ENCODE measurements at places on chromosomes 3 and 15.

DNA sequence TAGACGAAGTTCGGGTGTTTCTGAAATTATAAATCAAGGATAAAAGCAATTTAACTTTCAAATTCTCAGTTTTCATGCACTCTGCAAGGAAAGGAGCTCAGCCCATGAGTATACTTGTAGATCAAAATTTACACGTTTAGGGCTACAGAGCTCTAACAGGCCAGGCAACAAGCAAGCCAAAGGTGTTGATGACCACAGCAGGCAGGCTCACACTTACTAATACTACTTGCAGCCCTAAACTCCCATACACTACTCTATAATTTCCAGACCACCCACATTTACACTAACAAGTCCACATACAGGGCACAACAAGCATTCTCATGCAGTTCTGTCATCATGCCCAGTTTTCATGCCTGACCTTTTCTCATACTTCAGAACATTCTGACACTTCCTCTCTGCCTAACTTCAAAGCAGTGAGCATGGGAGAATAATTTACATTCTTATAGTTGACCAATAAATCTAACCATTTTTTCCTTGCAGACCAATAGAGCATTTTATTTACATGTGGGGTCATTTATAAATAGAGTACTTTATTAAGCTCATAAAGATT is 124.7 kb upstream of the FRMD4B start:
- no peak for DNase-seq

DNA sequence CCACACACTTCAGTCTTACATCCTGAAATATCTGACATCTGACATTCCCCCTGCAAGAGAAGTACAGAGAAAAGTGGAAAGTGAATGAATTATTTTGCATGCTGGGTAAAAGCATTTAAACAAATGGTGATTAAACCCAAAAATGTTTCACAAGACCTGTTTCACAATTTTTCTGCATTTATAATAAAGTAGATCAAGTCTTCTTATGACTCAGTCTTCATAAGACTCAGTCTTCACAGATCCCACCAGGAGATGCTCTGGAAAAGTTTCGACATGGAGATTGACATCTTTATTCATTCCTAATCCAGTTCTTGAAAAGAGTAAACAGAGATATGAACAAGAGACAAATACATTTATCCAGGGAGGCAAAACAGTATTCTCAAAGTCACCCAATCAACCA is 13.2 kb upstream of the EDC3 start:
- DNase-seq = no peak

DNA sequence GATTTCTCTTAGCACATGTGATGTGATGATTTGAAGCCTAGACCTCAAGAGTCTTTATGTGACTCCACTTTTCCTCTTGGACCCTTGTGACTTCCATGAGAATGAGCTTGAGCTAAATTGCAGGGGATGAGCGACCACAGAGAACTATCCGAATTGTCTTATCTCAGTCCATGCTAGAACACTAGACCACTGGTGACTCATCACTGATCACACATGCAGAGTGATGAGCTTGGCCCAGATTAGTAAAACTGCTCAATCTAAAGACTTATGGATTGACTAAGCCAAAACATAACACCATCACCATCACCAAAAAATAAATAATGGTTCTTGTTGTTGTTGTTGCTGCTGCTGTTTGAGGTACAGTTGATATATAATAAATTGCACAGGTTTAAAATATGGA is 114.1 kb upstream of the CFAP20DC start:
- DNase-seq = no peak

DNA sequence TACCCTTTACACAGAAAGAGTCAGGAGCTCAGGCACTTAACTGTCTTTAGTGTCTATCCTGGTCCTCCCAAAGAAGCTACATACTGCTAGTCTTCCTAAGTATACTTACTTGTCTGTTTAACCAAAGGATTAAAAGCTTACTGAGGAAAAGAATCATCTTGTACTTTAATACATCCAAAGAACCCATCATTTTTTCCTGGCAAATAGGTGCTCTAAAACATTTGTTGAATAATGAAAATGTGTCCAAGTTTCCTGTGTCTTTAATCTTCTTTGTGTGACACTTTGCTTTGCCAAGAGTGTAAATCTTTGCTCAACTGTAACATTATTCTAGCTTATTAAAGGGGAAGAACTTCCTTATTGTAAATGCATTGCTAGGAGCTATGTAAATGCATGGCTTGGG is 519.2 kb downstream of the OTOL1 start:
- no peak for DNase-seq

DNA sequence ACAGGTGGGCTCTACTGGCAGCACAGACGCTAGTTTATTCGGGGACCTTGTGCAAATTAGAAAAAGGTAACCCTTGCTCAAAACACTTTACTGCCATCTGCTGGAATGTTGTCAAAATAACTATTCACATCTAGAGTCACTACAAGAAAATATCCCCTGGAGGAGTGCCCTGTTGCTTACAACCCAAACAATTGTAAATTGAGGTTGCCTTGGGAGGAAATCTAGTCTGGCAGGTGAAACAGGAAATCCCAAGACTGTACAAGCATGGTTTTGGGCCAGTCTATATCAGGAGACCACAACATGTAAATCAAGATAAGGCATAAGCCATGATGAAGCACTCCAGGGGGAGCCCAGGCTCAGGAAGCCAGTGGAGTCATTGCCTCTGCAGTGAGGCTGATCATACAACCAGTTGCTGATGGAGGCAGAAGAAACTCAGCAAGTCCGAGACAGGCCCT is 136.8 kb upstream of the ACP3 start:
- no peak for DNase-seq

- DNase-seq = no peak
Measured at GRCh38 chr3:46574881-46575576, 8.9 kb upstream of the LRRC2 start.

GRCh38 chr15:63236272-63236671 is 41.1 kb upstream of the APH1B start:
- DNase-seq = no peak

DNA sequence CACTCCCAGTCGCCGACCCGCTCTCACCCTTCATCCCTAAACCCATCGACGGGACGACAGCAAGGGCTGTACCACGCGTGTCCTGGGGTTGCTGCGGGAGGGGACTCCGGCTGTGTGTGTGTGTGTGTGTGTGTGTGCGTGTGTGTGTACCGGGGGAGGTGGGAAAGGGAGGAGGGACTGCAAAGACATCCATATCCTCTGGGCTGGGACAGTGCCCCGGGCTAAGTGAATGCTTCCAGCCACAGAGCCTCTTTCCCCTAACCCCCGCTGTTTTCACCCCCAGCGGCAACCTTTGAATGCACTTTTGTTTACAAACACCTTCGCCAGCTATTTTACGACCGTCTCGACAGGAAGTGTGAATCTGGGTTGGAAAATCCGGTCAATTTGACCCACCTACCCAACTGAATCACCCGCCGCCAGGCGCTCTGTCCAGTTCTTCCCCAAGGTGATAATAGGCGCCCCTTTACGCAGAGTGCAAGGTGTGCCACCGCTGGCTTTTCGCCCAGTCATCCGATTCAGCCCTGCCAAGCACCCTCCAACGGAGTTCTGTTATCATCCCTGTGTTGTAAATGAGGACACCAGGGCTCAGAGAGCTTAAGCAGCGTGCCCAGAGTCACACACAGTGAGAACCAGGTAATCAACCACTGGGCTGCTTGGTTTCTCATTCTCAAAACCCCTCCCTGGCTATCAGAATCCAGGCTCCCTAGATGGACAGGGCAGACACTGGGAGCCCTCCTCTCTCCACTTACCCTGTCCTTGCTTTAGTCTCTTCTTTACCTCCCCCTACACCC is 739 bp upstream of the AMOTL2 start:
- DNase-seq = peak; percentile 78

GRCh38 chr3:13370055-13370454 is 50.1 kb downstream of the NUP210 start:
- no peak for DNase-seq

GRCh38 chr3:61237858-61238257 is 13.4 kb downstream of the FHIT start:
- DNase-seq = no peak

Data from posterior cingulate gyrus (tissue), 11 donors.